ENCODE measurements at places on chromosomes 12 and 14. TPM values are rescaled to one million over a fixed set of nuclear protein-coding genes. Genes with fewer than 3 reads are reported as not detected.
A peak's percentile ranks its signal among the peaks of the same experiment; 100 is the strongest.

- DNase-seq: peak; percentile 51
Observed at GRCh38 chr12:122141911-122142725, 31.9 kb downstream of the IL31 start.

DNA sequence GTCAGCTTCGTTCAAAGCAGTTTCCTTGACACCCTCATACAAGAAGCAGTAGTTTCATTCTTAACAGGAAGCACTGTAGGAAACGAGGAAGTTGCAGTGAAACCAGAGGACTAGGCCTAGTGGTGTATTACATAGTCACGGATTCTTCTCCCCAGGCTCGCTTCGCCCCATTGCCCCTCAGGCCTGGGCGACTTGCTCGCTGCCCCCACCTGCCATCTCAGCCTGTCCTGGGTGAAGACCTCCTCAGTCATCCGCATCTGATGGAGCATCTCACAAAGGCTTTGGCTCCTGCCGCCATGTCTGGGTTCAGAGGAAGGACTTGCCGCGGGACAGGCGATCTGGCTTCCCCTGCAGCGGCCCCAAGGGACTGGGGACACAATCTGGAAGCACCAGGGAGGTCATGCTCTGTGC, 93.5 kb downstream of the LMNTD1 start:
- DNase-seq: peak; percentile 38

- DNase-seq: no peak
Observed at GRCh38 chr14:77375164-77375950, 1.5 kb downstream of the TMED8 start.

DNA sequence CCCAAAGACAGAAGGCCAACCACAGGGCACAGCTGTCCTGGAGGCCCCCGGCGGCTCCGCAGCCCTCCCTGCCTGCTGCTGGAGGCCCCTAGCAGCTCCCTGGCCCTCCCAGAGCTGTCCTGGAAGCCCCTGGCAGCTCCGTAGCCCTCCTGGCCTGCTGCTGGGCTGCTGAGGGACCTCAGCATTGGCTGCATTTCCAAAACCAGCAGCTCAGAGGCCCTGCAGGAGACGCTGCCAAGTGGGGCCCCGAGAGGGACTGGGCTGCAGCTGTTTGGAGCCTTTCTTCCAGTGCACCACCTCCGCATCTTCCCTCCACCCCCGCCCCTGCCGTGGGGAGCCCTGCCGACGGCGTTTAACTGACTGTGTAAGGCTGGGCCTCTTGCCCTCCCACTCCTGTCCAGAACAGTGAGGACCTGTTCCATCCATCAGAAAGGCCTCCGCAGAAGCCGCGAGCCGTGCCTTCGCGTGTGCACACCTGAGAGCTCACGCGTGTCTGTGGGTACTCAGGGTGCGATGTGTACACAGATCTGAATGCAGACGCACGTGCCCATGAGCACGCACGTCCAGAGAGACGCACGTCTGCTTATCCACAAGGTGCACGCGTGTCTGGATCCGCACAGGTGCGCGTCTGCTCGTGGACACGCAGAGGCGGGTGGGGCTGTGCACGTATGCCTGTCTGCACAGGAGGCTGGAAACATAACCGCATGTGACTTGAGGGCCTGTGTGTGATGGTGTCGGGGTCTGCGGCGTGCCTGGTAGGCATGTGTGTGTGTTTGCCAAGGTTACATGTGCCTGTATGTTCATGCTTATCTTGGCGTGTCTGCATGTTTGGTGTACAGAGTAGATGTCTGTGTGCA, 57.0 kb upstream of the FBRSL1 start:
- no peak for DNase-seq

- DNase-seq: no peak
Observed at GRCh38 chr12:98894412-98895085, 249.5 kb downstream of the APAF1 start.

GRCh38 chr12:76288218-76288617, 60.0 kb downstream of the BBS10 start:
- DNase-seq: no peak

The CEBPE gene
- not detected for total RNA-seq

GRCh38 chr14:26531894-26532293, 65.9 kb downstream of the NOVA1 start:
- no peak for DNase-seq

DNA sequence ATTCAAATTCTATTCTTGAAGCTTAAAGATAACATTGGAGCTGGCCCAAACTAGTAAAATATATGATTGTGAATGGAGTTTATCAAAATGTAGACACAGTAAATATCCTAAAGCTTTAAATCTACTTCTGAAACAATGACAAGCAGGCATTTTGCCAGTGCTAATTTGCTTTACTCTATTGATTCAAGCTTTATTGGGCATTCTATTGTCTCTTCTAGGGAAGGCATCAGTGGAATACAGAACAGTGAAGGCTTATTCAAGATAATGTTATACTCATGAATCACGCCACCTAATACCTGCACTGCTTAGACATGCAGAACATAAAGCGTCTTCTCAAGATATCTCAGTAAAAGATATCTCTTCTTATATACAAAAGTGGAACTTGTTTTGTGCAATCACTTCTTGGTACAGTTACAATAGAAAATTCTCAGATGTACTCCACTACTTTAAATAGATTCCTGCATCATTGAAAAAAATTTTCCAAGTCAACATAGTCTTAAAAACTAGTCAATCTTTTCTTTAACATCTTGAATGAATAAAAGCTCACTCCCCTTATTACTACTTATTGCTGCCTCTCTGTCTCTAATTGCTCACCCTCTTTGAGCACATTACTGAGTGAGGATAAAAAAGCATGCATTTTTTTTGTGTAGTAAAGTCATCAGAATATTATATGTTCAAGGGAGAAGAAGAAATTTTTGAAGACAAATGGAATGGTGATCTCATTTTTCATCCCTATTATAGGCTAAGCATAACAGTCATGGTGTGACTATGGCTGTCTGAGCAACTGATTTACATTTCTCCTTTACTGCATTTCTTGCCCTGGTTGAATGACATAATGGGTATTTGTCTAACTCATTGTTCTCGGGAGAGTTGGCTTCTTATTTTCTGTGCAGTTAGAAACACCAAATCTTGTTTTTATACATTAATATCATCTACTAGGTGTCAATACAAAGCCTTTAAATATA, 98.0 kb upstream of the E2F7 start:
- no peak for DNase-seq

DNA sequence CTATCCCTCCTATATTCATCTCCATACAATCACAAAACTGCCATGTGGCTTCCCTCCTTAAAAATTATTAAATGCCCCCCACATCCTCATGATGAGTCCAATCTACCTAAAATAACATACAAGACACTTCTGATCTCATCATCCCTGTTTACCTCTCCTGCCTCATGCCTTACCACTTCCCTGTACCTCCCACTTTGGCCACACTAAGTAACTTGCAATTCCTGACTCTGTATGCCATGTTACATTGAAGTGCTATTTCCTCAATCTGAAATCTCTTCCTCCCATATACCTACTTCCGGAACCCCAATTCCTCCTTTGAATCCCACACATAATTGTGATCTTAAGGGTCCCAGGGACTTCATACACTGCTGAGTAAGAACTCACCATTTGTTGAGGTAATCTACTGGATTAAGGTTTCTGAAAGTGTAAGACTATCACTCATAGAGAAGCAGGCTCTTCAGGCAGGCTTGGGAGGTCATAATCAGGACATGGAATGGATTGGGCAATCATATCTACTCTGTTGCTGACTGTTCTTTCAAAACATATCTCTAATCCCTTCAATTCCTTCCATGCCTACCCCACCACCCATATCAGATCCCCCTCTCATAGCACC, 117.6 kb upstream of the PLEKHG7 start:
- DNase-seq: no peak

GRCh38 chr14:77870646-77871045, 70.7 kb downstream of the ADCK1 start:
- no peak for DNase-seq

DNA sequence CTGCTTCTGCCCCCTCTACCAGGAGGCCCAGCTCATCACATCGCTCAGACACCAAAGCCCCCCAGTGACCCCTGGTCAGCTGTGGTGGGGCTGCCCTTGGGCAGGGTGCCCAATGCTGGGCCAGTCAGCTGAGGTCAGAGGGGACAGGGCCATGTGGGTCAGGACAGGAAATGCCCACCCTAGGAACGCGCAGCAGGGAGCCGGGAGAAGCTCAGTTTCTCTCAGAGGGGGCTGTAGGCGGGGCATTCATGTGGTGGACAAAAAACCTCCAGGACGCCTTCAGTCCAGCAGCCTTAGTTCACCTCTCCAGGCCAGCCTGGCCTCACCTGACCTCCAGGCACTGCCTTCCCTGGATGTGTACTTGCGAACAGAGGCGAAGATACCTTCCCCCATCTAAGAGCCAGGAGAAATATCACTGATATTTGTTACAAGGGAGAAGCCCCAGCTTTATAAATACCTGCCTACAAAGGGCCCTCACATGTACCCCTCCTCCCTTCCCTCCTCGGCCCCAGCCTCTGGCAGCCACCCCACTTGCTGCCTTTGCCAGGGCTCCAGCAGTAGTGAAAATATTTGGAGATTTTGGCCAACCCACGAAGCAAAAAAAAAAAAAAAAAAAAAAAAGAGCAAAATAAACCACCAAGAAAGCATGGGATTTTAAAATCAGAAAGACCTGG, 41.9 kb upstream of the PLEKHG6 start:
- no peak for DNase-seq

GRCh38 chr14:94612580-94613554, 676 bp downstream of the SERPINA3 start:
- peak; percentile 62 for DNase-seq

The KLHDC1 gene
- 6.0 TPM for total RNA-seq

DNA sequence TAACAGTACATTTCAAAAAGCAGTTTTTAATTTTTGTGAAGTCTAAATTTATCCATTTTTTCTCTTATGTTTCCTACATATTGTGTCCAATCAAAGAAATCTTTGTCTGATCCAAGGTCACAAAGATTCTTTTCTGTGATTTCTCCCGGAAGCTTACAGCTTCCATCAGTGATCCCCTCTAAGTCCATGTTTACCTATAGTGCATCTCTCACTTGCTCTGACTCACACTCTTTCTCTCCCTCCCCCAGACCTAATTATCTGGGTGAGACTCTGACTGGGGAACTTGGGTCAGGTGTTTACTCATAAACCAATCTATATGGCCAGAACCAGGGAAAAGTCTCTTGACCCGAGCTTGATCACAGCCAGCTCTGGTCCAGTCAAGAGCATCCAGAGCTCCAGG, 224.4 kb downstream of the SPTSSA start:
- no peak for DNase-seq

The PRICKLE1 gene
- 17.7 TPM for total RNA-seq

GRCh38 chr12:122266230-122266901, at the start of gene VPS33A:
Gene VPS33A, minus strand, starts transcription at chr12:122266494. Its CDS starts 86 bp downstream, at chr12:122266408.
- DNase-seq: peak; percentile 98

The IL22 gene
- not detected for total RNA-seq

The OASL gene
- total RNA-seq: 0.55 TPM

- DNase-seq: no peak
Observed at GRCh38 chr12:124827588-124828184, 36.0 kb downstream of the SCARB1 start.

The TIMM9 gene
- total RNA-seq: 29.9 TPM

GRCh38 chr14:96599076-96599475, 96.9 kb downstream of the PAPOLA start:
- DNase-seq: no peak

The ABCD2 gene
- 8.5 TPM for total RNA-seq

The ACOT4 gene
- total RNA-seq: 0.84 TPM

GRCh38 chr14:101900253-101900652, 64.1 kb upstream of the DYNC1H1 start:
- no peak for DNase-seq

The TAS2R10 gene
- not detected for total RNA-seq

- no peak for DNase-seq
Observed at GRCh38 chr14:72666610-72667009, 227.3 kb downstream of the DPF3 start.

DNA sequence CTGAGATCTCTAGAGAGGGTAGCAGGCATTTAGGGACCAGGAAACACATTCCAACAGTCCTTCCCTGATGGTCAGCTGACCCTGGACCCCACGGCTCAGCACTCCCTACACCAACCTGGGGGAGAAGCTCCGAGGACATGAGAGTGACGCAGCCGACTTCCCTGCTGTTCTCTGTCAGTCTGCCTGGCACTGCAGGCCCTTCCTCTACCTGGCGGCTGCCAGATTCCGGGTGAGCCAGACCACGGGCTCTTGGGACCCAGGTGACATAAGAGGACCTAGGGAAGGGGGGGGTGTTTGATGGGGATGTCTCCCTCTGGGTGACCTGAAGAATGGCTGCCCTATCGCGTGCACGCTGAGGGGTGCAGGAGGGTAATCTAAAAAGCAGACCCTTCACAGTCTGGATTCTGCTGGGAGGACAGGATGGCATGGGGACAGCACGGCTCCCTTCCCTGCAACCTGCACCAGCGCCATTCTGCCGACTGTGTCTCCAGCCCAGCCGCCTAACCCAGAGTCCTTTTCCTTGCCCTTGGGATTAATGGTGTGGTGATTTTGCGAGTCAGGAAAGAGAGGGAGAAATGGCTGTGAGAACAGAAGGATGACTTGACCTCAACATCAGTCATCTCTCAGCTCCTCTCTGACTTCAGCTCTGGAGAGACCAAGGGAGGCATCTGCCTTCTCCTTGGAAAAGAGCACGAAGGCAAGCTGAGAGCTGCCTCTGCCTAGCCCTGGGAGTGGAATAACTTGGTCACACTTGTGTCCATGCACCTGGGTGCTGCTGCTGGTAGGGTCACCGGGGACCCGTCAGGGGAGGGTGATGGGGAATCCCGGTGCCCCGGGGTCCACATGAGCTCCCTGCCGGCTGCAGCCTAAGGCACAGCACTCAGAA, 158.5 kb downstream of the CALM1 start:
- DNase-seq: no peak

GRCh38 chr14:95173518-95173917, 16.2 kb upstream of the DICER1 start:
- DNase-seq: no peak

The NGB gene
- not detected for total RNA-seq

DNA sequence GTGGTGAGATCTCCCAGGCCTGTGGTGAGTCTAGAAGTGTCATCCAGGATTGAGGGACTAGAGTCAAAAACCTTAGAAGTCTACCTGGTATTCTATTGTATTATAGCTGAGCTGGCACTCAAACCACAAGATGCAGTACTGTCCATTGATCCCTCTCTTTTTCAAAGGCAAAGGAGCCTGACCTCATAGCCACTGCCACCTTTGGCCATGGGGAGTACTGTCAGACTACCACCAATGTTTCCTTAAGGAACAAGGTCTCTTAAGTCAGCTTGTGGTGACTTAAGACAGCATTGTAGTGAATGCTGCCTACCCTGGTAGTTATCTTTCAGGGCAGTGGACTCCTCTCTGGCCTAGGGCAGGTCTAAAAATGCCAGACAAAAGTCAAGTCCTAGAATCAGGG, 878.0 kb upstream of the MDGA2 start:
- DNase-seq: no peak

GRCh38 chr12:3469711-3470110, 21.3 kb upstream of the PRMT8 start:
- no peak for DNase-seq

The ABCD4 gene
- total RNA-seq: 25.2 TPM

DNA sequence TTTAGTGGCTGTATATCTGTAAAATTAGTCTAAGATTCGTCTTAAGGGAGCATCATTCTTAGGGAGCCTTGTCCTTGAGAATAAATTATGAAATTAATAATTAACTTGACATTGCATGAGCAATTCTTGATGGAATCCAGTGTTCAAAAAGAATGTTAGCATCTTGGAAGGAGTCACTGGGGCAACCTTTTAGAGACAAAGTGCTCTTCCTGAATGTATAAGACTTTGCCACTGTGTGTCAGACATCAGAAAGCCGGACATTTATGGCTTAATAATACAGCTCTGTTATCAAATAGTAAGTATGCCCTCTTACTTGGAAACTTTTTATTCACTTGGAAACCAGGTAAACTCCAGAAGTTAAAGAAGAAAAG, 83.3 kb downstream of the CCER1 start:
- no peak for DNase-seq

Data from left ventricle myocardium superior (tissue), 1 donor.